T-helper 2 cell (primary cell): ENCODE measurements at places on chromosomes 5 and 9.

- no peak for DNase-seq
Measured at GRCh38 chr5:72281764-72282499, 38.1 kb downstream of the MRPS27 start.

DNA sequence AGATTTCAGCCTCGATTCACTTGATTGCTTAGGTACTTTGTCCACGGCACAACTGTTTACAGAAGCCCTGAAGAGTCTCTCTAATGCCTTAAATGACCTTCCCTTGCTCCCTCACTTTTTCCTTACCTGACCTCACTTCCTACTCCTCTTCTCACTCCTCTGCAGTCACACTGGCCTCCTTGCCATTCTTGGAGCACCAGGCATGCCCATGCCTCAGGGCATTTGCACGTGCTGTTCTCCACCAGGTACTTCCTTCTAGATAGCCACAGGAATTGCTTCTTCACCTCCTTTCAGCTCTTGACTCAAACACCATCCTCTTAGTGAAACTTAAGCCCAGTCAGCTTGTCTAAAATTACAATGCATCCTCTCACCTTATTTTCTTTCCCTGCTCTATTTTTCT is 52.4 kb upstream of the TRAF1 start:
- no peak for DNase-seq

DNA sequence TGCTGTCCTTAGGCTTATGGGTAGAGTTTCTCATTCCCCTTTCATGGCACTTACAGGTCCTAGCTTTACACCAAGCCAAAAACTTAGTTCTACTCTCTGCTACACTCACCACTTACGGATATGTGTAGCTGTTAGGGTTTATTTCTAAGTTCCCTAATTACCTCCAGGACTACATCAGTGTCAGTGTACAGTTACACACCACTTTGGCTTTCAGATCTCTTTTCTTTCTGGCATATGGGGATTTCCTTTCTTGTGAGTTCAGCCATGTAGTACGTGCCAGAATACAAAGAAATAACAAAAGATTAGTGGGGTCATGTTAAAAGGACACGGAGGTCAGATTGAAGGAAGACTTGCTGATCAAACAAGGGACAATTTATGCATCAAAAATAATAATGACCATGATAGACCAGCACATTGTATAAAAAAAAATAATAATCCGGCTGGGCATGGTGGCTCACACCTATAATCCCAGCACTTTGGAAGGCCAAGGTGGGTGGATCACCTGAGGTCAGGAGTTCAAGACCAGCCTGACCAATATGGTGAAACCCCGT is 41.8 kb downstream of the LYRM7 start:
- DNase-seq, result no peak

DNA sequence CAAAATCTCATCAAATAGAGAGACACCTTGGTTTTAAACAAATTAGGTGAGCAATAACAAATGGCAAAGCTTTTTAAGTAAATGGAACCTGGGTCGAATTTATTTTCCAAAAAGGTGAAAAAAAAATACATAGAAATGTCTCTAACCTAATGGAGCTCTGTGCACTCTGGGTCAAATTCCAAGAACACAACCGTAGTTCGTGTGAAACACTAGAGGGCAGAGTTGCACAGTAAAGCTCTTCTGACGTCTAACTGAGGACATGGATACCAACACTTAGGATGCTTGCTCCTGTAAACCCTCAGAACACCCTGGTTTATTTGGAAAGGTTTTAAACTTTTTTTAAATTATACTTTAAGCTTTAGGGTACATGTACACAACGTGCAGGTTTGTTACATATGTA is 18.9 kb downstream of the MARCHF11 start:
- DNase-seq, result no peak

DNA sequence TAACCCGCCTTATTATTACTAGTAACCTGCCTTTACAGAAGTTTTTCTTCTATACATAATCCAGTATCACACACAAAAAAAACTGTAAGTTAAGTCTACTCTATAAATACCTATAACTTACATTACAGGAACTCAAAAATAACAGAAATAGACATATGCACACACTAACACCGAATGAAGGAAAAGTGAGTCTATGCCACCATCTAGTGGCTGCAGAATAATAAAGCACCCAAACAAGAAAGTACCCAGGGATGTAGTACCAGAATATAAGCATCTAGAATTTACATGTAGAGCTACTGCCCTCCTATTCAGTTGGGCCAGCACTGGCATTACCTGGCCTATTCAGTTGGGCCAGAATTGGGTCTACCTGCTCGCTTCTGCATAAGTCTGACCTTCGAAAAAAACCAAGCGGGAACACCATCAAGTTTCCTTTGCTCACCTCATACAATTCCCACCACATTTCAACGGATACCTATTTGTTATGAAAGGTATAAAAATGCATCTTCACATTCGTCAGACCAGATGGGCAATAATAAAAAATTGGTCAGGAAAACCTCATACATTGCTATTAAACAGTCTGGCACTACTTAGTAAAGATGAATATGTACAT is 4.0 kb upstream of the NIPSNAP3A start:
- no peak for DNase-seq

DNA sequence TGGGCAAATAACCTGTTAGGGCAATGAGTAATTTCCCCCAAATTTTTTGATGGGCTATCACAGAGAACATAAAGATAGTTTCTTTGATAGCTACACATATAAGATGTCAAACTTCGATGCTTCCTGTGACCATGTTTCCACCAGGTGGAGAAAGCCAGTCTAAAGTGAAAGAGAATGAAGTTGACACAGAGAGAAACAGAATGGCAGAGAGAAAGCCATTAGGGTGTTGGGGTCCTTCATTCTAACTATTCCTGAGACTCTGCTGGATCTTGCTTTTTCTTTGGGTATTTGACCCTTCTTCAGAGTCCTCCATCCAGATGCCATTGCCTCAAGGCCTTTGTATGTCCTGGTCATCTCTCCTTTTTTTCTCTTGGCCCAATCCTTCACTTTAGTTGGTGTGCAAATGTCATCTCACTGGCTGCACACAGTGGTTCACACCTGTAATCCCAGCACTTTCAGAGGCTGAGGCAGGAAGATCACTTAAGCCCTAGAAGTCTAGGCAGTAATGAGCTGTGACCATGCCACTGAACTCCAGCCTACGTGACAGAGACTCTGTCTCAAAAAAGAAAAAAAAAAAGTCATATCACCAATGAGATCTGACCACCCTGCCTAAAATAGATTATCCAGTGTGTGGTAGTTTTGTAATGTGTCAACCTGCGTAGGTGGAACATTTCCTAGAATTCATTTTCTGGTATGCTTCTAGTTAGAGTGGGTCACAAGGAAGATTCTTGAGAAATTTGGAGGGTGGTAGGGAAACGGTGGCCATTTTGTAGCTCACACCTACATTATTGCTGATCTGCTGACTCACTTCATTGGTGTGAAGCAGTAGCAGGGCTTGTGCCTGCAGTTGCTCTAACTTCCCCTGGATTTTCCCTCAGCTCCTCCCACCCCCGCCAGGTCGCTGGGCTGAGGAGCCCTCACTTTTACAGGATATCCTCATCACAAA is 20.8 kb upstream of the KIF2A start:
- no peak for DNase-seq

GRCh38 chr5:112718344-112718743 is 19.3 kb upstream of the APC start:
- no peak for DNase-seq

- DNase-seq, result peak; percentile 86
Measured at GRCh38 chr5:9545992-9546851, at the start of gene SEMA5A. Gene SEMA5A, minus strand, starts transcription at chr5:9546075. Its CDS starts 166,129 bp downstream, at chr5:9379946.

DNA sequence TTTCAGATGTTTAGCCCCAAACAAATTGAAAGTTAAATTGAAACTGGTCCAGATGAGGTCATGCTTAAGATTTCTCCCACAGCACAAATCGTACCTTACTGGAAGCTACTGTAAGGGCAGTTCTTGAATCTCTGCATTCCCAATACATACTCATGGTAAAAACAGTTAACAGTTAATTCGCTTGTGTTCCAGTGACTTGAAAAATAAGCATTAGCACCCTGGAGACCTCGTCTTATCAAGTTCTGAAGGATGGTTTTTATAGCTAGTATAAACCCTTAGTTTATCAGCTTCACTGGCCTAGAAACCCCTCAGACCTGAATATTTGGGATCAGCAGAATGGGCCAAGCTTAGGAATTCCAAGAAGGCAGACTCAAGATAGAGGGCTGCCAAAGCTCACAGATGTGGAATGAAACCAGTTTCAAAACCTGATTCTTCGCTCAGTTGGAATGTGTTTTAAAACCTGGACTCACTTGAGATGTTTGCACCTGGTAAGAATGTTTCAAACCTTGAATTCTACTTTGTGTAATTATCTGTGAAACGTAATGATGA is 103.6 kb downstream of the C9orf152 start:
- DNase-seq, result no peak

DNA sequence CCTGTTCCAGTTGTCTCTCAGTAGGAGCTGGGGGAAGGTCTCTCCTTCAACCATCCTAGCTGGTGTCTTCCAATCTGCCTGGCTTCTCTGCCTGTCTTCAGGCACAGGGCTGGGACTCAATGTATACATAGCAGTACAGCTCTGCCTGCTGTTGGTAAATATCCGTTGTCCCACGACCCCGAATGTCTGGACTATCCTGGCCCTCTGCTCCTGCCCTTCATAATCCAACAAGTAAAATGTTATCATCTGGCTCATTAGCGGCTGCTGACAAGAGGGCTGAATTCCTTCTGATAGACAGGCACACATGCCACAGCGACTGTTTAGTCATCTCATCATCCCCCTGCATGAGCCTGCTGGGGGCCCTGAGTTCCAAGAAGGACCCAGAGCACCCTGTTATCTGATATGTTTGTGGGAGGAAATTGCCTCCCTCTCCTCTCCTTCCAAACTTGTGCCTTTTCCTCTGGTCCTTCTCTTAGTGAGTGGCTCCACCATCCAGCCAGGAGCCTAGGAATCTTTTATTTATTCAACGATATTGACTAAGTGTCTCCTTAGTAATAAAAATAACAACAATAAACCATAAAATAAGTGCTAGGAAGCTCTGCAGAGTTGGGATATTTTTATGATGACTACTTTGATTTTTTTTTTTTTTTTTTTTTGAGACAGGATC is 29.5 kb upstream of the TGFBR1 start:
- DNase-seq, result no peak

GRCh38 chr5:98772415-98773213 is 849 bp upstream of the RGMB start:
- DNase-seq, result peak; percentile 85

DNA sequence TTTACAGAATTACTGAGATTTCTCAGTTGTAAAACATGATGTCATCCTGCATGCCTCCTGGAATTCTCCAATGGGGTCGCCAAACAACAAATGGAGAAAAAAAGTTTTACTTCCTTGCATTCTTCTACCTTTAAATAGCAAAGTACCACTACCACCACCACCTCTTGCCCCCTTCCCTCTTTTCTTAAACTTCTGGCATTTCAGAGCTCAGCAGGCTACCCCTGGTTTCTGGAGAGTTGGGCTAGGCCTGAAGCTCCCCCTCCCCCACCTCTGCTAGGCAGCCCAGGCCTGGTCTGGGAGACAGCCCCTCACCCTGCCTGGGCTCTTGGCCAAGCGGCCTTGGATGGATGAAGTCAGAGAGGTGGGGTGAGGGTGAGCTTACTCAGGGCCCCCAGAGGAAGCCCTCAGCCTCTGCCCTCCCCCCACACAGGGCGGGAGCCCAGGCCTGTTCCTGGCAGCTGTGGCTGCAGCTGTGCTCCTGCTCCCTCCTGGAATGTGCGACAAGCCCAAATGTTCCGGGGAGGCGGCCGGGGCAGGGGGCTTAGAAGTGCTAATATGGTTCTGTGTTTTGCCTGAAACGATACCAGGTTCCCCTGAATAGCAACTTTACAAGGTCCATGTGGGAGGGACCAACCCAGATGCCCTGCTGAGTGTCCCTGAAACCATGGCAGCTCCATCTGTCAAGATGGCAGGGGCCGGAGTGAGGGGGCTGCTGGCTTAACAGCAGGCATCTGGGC is 6.0 kb upstream of the CCIN start:
- no peak for DNase-seq

DNA sequence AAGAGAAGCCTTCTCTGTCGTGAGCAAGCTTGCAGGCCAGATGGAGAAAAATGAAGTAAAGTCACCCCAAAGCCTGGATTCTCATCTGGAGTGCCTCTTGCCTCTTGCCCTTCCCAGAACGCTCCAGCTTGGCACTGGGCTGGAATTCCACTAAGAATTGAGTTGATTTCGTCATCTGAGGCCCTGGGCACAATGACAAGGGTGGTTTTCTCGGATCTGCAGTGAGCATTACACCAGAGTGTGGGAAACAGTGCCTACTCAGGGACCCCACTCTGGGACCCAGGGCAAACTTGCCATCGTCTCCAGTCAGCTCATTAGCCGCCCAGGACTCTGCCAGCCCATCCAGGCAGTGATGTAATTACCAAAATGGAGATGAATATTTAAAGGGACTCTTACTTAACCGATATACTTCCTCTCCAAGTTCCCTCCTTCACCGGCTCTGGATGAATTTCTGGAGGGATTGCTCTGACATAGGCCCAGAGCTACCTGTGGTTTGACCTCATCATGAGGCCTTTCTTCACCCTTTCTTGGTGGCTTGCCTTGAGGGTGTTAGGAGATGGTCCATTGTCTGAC is 44.7 kb upstream of the LCP2 start:
- no peak for DNase-seq

GRCh38 chr5:117177302-117177701 is 602.7 kb upstream of the SEMA6A start:
- no peak for DNase-seq

DNA sequence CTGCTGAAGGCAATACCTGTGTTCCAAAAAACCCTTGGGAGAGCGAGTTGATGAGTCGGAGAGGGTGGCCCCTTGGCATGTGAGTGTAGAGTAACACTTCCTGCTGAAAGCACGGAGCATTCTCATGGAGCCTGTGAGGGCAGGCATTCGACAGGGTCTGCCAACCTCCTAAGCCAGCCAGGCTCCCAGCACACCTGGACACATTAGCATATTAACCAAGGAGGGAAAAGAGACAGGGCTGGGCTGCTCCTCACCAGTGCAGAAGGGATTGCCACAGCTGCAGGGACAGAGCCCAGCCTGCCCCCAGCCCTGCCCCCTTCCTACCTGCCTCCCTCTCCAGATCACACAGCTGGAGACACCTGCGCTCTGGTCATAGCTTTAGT is 46.4 kb upstream of the SEMA4D start:
- no peak for DNase-seq
